SK-N-SH (cell line): ENCODE measurements at places on chromosomes 7 and 10. TPM values are rescaled to one million over a fixed set of nuclear protein-coding genes. Genes with fewer than 3 reads are reported as not detected.

DNA sequence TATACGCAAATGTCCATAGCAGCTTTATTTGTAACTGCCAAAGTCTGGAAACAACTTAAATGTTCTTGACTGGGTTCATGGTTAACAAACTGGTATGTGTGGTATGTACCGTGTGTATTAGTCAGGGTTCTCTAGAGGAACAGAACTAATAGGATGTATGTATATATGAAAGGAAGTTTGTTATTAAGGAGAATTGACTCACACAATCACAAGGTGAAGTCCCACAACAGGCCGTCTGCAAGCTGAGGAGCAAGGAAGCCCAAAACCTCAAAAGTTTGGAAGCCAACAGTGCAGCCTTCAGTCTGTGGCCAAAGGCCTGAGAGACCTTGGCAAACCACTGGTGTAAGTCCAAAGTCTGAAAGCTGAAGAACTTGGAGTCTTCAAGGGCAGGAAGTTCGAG, 66.8 kb downstream of the TMEM168 start:
- DNase-seq: no peak

DNA sequence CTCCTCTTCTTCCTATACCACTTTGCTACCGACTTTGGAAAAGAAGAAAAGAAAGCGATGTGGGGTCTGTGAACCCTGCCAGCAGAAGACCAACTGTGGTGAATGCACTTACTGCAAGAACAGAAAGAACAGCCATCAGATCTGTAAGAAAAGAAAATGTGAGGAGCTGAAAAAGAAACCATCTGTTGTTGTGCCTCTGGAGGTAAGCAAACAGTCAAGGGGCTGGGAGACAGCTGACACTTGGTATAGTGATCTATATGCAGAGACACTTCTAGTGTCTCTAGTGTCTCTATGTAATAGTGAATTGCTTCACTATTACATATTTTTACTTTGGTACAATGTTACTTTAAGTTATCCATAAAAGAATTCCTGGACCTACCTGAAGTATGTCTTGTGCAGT, 13.9 kb downstream of the TET1 start:
- no peak for DNase-seq

Gene TMEM120A
- 59.8 and 95.2 TPM in 2 replicates for polyA plus RNA-seq

Gene PIK3CG
- polyA plus RNA-seq: not detected in 2 replicates
